ENCODE measurements at places on chromosomes 13 and 19. TPM values are rescaled to one million over a fixed set of nuclear protein-coding genes. Genes with fewer than 3 reads are reported as not detected.

DNA sequence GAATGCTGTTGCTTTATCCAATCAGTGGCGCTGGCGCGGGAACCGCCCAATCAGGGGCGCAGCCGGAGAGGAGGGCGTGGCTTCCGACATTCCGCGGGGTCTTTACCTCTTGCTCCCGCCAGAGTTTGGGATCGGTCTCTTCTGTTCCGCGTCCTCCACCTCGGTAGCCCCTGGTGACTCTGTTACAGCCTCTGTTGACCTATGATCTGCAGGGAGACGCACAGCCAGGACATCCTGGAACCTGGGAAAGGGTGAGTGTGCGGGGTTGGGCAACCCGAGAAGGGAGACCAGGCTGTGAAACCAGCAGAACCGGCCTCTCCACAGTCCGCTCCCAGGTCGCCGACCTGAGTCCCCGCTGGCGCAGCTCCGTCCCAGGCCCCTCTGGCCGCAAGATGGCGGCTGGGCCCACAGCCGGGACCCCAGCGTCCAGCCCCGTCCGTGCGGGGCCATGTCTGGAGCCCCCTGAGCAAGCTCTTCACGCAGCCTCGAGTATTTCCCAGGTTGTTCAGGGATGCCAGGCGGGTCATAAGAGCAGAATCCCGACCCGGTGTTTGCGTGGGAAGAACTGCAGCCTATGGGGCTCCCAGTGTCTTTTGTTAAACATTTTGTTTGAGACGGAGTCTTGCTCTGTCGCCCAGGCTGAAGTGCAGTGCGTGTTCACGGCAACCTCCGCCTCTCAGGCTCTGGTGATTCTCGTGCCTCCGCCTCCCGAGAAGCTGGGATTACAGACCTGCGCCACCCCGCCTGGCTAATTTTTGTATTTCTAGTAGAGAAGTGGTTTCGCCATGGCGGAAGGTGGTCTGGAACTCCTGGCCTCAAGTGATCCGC, 4.4 kb upstream of the ZNF681 start:
- peak overlapping the region; percentile 42 for H3K27ac ChIP-seq
- H3K27me3 ChIP-seq = no peaks in the 10 kb centered on the region
- H3K4me3 ChIP-seq = peak overlapping the region; percentile 61
- H3K36me3 ChIP-seq = no peaks in the 10 kb centered on the region
- no peak for DNase-seq
- peaks cover 24% of the 10 kb centered on the region for H3K4me1 ChIP-seq

GRCh38 chr19:5057860-5058259, 88.9 kb downstream of the KDM4B start:
- DNase-seq = no peak
- H3K4me3 ChIP-seq = no peak overlapping the region
- peaks cover 13% of the 10 kb centered on the region for H3K4me1 ChIP-seq
- no peaks in the 10 kb centered on the region for H3K27me3 ChIP-seq

- no peak overlapping the region for H3K4me3 ChIP-seq
- H3K4me1 ChIP-seq = no peaks in the 10 kb centered on the region
- peaks cover 18% of the 10 kb centered on the region for H3K27me3 ChIP-seq
These were observed 123.6 kb downstream of the UQCRFS1 start for GRCh38 chr19:29089315-29089870.

DNA sequence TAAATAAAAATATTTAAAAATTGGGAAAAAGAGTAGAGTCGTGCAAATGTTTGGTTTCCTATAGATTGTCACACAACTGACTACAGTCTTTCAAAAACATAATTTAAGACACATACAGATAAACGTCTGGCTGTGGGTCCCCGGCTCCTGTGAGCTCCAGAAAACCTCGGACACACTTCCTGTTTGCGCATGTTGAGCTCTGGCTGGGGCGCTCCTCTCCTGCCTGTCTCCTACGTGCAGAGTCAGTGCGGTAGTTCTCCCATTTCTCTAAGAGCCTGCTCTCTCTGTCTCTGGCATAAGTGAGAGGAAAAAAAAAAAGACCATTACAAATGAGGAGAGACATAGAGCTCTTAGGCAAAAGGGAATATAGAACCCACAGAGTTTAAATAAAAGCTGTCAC, 128.2 kb upstream of the OBI1 start:
- H3K27ac ChIP-seq = no peak overlapping the region
- no peaks in the 10 kb centered on the region for H3K36me3 ChIP-seq
- H3K4me1 ChIP-seq = no peaks in the 10 kb centered on the region
- no peak overlapping the region for H3K4me3 ChIP-seq
- no peak for DNase-seq
- no peaks in the 10 kb centered on the region for H3K27me3 ChIP-seq

- H3K4me1 ChIP-seq = no peaks in the 10 kb centered on the region
- no peaks in the 10 kb centered on the region for H3K36me3 ChIP-seq
- no peak for DNase-seq
- no peaks in the 10 kb centered on the region for H3K27me3 ChIP-seq
- no peak overlapping the region for H3K27ac ChIP-seq
These were observed 1510.3 kb downstream of the PCDH9 start for GRCh38 chr13:65719831-65720230.

GRCh38 chr13:78662467-78662866, 3.5 kb upstream of the OBI1 start:
- H3K4me3 ChIP-seq = no peak overlapping the region
- no peak for DNase-seq
- H3K27ac ChIP-seq = no peak overlapping the region
- no peaks in the 10 kb centered on the region for H3K36me3 ChIP-seq
- no peaks in the 10 kb centered on the region for H3K27me3 ChIP-seq
- H3K4me1 ChIP-seq = peaks cover 23% of the 10 kb centered on the region

DNA sequence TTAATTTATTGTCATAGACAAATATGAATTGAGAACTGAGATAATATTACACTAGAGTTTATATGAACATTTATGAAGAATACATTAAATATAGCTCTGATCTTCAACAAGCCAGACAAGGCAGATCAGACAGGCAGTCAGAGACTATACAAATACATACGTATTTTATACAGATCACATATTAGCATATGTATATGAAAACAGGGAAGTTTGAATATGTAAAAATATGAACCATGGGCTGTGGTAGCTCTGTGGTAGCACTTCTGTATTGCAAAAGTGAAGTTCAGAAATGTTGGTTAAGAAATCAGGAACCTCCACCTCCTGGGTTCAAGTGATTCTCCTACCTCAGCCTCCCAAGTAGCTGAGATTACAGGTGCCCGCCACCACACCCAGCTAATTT, 20.7 kb downstream of the GPR180 start:
- H3K4me3 ChIP-seq = no peak overlapping the region
- H3K27ac ChIP-seq = no peak overlapping the region
- no peaks in the 10 kb centered on the region for H3K4me1 ChIP-seq
- peaks cover 25% of the 10 kb centered on the region for H3K36me3 ChIP-seq
- no peaks in the 10 kb centered on the region for H3K27me3 ChIP-seq

GRCh38 chr19:43526884-43527859, at the start of gene ETHE1:
TSS of gene ETHE1 (minus strand) at chr19:43527201. CDS start at chr19:43527177, 24 bp downstream.
- H3K4me1 ChIP-seq = peaks cover 50% of the 10 kb centered on the region
- H3K4me3 ChIP-seq = peak within 1 kb of the TSS; percentile 92
- DNase-seq = no peak
- H3K27me3 ChIP-seq = no peaks in the 10 kb centered on the region
- no peaks in the 10 kb centered on the region for H3K36me3 ChIP-seq
- peak within 1 kb of the TSS; percentile 89 for H3K27ac ChIP-seq

GRCh38 chr13:89827552-89827951, 1519.9 kb upstream of the MIR17HG start:
- H3K4me3 ChIP-seq = no peak overlapping the region
- no peak overlapping the region for H3K27ac ChIP-seq
- H3K36me3 ChIP-seq = no peaks in the 10 kb centered on the region

DNA sequence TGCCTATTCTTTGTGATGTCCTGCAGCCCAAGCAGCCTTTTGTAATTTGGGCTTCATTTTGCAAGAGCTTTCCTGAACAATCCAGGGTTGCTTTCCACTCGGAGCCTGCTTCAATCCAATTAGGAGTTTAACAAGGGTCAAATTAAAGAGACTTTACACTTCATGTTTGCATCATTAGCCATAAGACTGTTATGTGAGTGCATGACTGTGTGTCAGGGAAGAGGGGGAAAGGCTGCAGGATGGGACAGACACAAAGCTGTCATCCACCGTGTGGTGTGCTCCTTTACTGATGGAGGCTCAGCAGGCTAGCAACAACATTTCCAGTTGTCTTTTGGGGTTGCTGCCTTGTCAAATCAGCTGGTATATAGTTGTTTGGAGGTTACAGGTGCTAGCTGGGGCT, 23.7 kb upstream of the MAB21L1 start:
- H3K36me3 ChIP-seq = no peaks in the 10 kb centered on the region
- DNase-seq = no peak
- H3K27ac ChIP-seq = no peak overlapping the region
- no peak overlapping the region for H3K4me3 ChIP-seq

DNA sequence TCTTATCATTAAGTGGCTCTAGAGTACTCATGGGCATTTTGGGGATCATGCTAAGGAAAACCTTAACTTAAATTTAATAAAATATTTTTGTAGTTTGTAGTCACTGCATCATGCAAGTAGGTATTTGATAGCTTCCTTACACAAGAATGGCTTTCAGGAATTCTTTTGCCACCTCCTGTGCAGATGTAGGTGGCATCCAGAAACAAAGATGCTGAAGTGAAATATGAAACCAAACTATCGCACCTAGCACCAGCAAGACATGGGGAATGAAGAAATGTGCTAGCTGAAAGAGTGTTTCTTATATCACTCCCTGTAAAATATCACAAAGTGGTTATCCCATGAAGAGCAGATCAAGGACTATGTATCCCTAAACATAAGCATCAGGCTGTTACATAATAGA, 924.5 kb upstream of the PRR20A start:
- no peak overlapping the region for H3K27ac ChIP-seq
- H3K36me3 ChIP-seq = no peaks in the 10 kb centered on the region
- DNase-seq = no peak
- no peak overlapping the region for H3K4me3 ChIP-seq
- H3K4me1 ChIP-seq = no peaks in the 10 kb centered on the region
- no peaks in the 10 kb centered on the region for H3K27me3 ChIP-seq

DNA sequence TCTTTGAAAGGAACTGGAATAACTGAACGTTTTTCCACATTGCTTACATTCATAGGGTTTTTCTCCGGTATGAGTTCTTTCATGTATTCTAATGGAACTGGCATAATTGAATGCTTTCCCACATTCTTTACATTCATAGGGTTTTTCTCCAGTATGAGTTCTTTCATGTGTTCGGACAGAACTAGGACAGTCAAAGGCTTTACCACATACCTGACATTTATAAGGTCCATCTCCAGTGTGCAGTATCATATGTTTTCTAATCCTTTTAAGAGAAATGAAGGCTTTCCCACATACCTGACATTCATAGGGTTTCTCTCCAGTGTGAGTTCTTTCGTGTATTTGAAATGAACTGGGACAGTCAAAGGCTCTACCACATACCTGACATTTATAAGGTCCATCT, 24.7 kb downstream of the ZNF564 start:
- no peaks in the 10 kb centered on the region for H3K4me1 ChIP-seq
- no peaks in the 10 kb centered on the region for H3K27me3 ChIP-seq
- H3K4me3 ChIP-seq = no peak overlapping the region
- DNase-seq = no peak

DNA sequence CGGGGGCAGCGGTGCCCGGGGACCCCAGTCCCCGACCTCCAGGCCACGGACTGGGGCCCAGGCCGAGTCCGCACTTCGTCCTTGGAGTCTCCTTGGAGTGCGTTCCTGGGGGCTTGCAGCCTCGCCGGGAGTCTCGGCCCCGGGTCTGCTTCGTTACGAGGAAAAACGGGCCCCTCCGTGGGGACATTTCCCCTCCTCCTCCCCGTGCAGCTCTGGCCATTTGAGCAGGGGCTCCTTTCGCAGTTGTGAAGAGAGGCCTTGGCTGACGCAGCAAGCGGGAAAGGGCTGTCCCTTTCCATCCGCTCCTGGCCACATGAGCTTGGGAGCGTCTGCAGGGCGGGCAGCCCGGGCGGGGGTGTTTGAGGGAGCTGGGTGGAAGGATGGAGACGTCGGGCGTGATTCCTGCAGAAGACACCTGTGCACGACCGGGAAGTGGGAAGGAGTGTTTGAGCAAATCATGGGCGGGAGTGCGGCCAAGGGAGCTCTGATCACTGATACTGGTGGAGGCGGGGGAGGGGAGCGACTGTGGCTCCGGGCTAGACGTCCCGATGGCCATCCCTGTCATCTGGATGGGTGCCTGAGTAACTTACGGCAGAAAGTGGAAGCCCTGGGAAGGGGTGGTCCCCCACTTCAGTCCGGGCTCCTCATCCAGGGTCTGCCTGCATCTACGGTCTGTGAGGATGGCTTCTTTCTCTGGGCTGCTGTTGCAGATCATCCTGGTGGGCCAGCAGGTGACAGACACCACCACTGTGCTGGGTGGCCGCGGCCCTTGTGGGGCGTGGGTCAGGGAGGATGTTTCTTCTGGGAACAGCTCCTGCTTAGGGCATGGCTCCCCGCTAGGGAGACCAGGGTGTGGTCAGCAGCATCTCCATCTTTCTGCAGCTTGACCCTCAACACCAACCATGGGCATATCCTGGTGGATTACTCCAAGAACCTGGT, 736 bp downstream of the GPI start:
- H3K27ac ChIP-seq = peak overlapping the region; percentile 93
- DNase-seq = no peak
- peaks cover 38% of the 10 kb centered on the region for H3K4me1 ChIP-seq

- H3K4me1 ChIP-seq = peaks cover 29% of the 10 kb centered on the region
- no peaks in the 10 kb centered on the region for H3K27me3 ChIP-seq
- H3K27ac ChIP-seq = no peak overlapping the region
- no peaks in the 10 kb centered on the region for H3K36me3 ChIP-seq
- no peak for DNase-seq
- H3K4me3 ChIP-seq = no peak overlapping the region
These were observed 291.3 kb downstream of the MTUS2 start for GRCh38 chr13:29111446-29111845.

DNA sequence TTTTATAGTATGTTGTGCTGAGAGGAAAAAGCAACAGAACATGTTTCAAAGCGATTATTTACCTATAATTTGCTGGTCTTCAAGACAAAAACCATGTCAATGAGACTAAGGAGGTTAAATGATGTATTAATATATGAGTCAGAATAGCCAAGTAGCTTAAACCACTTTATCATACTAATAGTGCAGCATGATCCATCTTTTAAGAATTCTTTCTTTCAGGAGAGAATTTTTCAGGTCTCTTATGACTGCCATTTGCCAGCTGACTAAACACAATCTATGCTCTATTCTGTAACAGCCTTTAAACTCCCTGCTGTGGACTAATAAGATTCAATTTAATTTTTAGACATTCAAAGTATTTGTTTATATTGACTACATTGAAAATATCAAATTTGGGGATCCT, 93.7 kb downstream of the TRPC4 start:
- no peak overlapping the region for H3K4me3 ChIP-seq
- H3K27me3 ChIP-seq = no peaks in the 10 kb centered on the region
- H3K27ac ChIP-seq = no peak overlapping the region
- no peak for DNase-seq
- H3K36me3 ChIP-seq = no peaks in the 10 kb centered on the region
- H3K4me1 ChIP-seq = no peaks in the 10 kb centered on the region

GRCh38 chr13:44040070-44040817, 160.5 kb downstream of the LACC1 start:
- H3K4me1 ChIP-seq = no peaks in the 10 kb centered on the region
- H3K4me3 ChIP-seq = no peak overlapping the region
- no peak overlapping the region for H3K27ac ChIP-seq
- no peak for DNase-seq
- no peaks in the 10 kb centered on the region for H3K27me3 ChIP-seq

- H3K27ac ChIP-seq = peak within 1 kb of the TSS; percentile 80
- H3K36me3 ChIP-seq = no peaks in the 10 kb centered on the region
- peaks cover 10% of the 10 kb centered on the region for H3K4me1 ChIP-seq
- H3K4me3 ChIP-seq = peak within 1 kb of the TSS; percentile 72
These were observed at the start of gene ZNF415 for GRCh38 chr19:53132141-53132991. TSS of gene ZNF415 (minus strand) at chr19:53132910. CDS start at chr19:53122676, 10,234 bp downstream.

The CNOT3 gene
- total RNA-seq = 24.4 TPM

The DLEU7 gene
- 0.17 TPM for total RNA-seq

The DIAPH3 gene
- 0.65 TPM for total RNA-seq

The ARHGAP33 gene
- 3.3 TPM for total RNA-seq

The KCTD12 gene
- total RNA-seq = 134 TPM

The LILRB3 gene
- total RNA-seq = 9.1 TPM

The CALR3 gene
- not detected for total RNA-seq

The SERTAD1 gene
- total RNA-seq = 19.5 TPM

Measured in esophagus muscularis mucosa (tissue), 4 donors.